ENCODE measurements at places on chromosomes 7 and 10. TPM values are rescaled to one million over a fixed set of nuclear protein-coding genes. Genes with fewer than 3 reads are reported as not detected.

The GNAT3 gene
- not detected for total RNA-seq

The CRCP gene
- total RNA-seq = 43.6 TPM

The RAMP3 gene
- 47.2 TPM for total RNA-seq

The TCAF1 gene
- 40.6 TPM for total RNA-seq

The PBLD gene
- 13.9 TPM for total RNA-seq

The TAS2R4 gene
- total RNA-seq = 4.7 TPM

- peak; percentile 87 for DNase-seq
Measured at GRCh38 chr7:94394437-94395140, at the start of gene COL1A2. TSS of gene COL1A2 (plus strand) at chr7:94394895. CDS start at chr7:94395032, 137 bp downstream.

DNA sequence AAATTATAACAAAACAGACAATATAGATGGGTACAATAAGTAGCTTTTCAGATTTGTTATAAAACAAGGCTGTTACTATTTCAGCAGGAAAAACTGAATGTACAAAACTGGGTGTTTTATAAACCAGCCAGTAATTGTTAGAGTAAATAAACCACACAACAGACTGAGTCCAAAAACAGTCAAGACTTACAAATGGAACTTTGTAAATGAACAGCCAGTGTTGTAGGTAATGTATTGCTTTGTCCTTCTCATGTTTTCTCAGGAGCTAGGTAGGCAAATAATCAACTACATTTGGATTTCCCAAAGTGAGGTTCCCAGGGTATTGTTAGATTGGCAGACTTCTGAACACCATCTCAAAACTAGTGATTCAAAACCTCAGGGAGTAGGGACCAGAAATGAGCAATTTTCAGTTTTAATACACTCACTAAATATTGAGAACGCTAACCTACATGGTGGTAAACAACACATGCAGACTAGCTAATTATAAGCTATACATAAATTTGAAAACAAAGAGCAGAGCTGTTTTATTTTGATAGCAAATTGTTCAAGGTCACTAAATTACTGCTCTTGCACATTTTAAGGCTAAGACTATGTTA is 36.2 kb downstream of the HERPUD2 start:
- no peak for DNase-seq

DNA sequence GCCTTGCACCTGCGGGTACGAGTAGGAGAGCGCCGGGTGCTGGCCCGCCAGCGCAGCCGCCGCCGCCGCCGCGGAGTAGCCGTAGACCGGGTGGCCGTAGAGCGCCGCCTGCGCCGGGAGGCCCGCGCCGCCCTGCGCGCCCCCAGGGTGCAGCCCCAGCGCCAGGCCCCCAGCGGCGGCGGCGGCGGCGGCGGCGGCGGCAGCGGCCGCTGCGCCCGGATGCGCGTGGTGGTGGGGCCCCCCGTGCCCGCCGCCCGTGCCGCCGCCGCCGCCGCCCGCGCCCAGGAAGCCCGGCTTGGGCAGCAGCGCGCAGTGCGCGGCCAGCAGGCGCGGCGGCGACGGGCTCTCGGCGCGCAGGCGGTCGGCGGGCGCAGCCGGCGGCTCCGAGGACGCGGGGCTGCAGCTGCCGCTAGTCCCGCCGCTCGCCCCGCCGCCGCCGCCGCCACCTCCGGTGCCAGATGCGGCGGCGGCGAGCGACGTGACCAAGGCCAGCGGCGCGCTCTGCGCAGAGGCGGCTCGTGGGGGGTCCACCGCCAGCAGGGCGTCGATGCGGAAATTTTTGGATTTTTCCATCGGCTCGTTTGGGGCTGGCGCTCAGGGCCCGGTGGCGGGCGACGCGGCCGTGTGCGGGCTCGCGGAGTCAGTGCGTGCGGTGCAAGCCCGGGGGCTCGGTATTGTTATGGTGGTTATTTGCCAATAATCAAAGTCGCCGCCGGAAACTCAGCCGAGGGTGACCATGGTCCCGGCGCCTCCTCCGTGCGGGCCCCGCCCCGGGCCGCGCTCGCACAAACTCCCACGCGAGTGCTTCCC is 480 bp downstream of the MNX1 start:
- DNase-seq = no peak

DNA sequence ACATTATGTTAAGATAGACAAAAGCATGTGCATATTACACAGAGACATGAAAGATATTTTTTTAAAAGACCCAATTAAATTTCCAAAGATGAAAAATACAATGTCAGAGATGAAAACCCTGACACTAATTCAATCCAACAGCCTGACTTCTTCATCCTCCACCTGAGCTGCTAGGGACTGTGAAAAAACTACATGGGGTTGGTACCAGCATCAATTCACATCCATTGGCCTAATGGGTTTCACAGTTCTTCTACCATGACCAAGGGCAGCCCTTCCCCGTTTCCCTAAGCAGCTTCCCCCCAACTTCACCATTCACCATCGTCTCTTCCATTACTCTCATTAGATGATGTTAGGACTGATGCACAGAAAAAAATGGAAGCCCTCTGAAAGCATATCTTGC is 37.4 kb upstream of the CDCA7L start:
- no peak for DNase-seq

DNA sequence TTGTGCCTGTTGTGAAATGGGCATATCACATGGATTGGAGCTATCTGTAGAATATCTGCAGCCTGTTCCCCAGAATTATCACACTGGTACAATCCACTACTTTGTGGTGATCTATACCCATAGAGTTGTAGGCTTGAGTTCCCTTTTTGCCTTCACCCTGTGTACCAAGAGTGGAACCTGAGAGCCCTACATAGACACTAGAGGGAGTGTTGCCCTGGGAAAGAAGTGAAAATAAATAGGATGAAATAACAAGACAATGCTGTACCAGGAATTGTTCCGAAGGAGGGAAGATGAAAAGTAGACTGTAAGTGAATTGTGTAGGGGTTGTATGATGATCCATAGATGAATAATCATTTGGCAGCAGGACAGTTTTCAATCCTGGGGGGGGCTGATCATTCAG is 9.0 kb downstream of the SORCS3 start:
- DNase-seq = no peak

GRCh38 chr10:62057359-62057758 is 155.9 kb downstream of the ARID5B start:
- no peak for DNase-seq

DNA sequence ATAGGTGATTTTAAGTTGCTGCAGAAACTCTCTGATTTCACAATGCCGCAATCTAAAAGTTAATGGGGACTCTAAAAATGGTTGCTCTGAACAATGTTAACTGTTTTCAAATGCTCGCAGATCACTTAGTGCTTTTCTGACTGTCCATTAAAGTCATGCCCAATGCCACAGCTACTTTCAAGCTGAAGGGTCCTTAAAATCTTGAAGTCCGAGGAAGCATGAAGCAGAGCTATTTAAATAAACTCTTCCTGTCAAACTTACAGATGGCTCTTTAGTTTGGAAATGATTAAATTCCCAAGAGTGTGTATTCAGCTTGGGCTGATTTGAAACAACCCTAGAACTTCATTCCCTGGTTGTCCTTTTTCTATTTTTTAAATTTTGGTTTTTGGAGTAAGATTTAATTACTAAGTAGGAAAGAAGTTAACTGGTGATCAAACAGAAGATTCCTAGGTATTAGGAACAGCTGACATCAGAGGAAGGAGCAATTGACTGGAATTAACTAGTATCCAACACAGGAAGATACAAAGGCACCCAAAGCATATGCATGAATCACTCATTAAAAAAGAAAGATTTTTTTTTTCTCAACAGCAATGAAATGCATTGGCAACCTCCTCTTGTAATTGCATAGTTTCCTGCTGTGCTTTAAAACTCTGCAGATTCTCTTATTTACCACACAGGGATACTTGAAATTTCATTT is 105.1 kb downstream of the NRP1 start:
- no peak for DNase-seq

DNA sequence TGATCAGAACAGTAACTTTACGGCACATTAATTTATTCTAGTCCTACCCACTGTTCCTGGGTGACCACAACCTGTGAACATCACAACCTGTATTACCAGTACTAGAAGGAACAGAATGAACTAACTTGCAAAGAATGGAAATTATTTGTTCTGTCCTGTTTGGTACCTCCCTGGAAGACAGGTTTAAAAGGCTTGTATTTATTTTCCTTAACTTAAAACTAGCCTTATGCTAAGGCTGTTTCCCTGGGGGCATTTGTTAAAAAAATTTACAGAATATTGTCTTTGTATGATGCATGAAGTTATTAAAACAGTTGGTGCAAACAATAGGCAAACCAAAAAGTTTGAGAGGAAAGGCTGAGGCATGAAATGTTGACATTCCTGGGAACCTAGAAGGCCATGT is 132.7 kb downstream of the DNAJC1 start:
- DNase-seq = no peak

DNA sequence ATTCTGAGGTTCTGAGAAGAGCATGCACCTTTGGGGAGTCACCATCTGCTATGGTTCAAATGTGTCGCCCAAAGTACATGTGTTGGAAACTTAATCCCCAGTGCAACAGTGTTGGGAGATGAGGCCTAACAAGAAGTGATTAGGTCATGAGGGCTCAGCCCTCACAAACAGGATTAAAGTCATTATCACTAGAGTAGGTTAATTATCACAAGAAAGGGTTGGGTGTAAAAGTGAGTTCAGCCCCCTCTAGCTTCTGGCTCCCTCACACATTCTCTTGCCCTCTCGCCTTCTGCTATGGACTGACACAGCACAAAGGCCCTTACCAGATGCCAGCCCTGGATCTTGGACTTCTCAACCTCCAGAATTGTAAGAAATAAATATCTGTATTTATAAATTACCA is 100.3 kb upstream of the C10orf90 start:
- DNase-seq = no peak
